ENCODE measurements at places on chromosomes 11 and 22. TPM values are rescaled to one million over a fixed set of nuclear protein-coding genes. Genes with fewer than 3 reads are reported as not detected.
A peak's percentile ranks its signal among the peaks of the same experiment; 100 is the strongest.

The CDHR5 gene
- total RNA-seq, result not detected

The PDHX gene
- 41.0 TPM for total RNA-seq

GRCh38 chr22:47297261-47298016 lies 535.0 kb downstream of the TBC1D22A start:
- DNase-seq, result no peak

The NPTXR gene
- 0.12 TPM for total RNA-seq

The LRP4 gene
- 0.98 TPM for total RNA-seq

The MS4A8 gene
- not detected for total RNA-seq

The KLHDC7B gene
- not detected for total RNA-seq

DNA sequence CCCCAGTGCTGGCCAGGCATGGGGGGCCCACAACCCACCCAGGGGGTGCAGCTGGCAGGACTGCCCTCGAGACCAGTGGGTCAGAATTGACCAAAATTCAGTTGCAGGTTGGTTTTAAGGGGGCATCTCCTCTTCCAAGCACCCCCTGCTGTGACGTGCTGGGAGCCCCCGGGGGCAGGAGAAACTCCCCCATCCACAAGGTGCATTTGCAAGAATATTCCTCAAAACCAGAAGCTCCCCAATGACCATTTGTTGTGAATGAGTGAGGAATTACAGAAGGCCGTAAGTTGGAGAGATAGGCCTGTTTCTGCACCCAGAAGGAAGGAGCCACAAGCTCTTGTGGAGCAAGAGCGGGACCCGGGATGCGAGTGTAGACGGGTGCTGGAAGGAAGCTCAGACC lies 414.5 kb downstream of the BRD1 start:
- no peak for DNase-seq

DNA sequence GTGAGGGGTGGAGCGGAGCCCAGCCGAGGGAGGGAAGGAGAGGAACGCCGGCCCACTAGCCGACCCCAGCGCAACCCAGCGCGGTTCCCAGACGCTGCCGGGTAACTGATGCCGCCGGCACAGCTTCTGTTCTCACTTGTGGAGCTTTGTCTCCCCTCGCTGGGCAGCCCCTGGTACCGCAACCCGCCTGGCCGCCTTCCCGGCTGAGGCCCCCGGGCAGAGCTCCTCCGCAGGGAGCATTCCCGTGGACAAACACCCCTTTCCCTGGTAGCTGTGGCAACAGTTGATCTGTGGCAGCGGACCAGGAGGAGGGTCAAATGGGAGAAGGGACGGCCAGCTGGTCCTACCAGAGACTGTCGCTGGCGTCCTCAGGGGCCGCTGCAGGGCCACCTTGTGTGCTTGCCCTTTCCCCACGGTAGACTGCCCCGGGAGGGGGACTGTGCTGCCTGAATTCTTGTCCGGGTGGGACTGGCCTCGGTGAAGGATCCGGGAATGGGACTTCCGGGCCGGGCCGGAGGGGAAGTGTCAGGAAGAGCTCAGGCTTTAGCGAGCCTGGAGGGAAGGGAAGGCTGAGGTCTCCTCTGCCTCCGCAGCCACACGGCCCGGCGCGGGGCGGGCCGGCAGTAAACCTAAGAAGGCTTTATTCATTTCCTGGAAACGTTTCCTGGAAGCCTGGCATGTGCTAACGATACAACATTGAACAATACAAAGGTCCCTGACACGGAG lies 468.0 kb downstream of the OPCML start:
- DNase-seq, result peak; percentile 63

- DNase-seq, result no peak
Observed at GRCh38 chr22:36008131-36008530, 20.5 kb downstream of the RBFOX2 start.

GRCh38 chr11:128931668-128932067 lies 11.0 kb downstream of the TP53AIP1 start:
- DNase-seq, result peak; percentile 39

DNA sequence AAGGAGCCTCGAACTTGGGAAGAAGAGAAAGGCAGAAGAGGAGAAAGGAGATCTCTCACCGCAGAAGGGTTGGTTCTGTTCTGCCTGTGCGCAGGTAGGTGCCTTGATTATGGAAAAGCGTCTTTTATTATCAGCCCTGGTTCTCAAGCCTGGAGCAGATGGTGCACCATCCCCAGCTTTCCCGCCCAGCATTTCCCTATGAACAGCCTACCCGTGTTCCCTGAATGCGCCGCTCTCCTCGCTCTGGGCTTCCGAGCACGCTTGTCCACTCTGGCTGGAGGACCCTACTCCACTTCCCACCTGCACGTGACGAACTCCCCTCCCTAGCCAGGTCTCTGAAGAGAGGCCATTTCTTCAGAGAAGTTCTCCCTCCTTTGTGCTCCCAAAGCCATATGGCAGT lies 15.2 kb downstream of the IGSF9B start:
- no peak for DNase-seq

DNA sequence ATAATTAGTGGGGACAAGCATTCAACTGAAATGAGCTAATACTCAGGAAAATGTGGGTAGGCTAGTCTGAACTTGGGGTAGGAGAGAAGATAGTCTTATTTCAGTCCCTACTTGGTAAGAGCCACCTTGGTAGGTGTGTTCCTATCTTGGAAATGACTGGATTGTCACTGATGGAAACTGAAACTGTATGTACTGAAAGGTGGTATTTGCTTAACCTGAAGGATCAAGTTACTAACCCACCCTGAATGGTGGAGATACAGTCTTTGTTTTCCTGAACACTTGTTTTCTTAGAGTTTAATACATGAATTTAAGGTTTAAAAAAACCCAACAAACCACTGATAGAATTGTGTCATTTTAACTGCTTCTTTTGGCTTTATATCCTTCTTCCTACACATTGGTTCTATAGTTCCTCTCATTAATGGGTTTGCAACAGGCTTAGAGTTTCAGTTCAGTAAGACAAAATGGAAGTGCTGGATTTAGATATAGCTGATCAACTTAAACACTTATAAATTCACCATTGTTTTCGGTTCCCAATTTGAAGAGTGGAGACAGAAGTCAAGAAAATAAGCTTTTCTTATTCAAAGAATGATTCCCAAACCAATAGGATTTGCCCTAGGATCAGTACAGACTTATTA lies 4.2 kb downstream of the FAR1 start:
- DNase-seq, result no peak

DNA sequence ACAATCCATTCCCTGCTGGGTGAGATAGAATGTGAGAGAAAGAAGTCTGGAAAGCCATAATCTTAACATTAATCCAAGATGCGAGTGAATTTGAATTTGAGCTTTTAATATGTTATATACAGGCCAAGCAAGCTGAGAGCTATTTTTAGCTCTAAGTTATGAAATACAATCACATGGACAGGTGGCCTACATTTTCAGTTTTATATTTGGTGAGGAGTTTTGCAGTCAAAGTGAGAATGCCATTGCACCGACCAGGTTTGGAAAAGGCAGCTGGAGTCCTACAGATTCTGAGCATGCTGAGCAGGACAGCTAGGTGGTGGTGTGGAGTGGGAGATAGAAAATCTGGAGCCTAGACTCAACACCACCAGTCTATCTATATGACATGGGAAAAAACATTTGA lies 12.0 kb downstream of the OR5B21 start:
- no peak for DNase-seq

DNA sequence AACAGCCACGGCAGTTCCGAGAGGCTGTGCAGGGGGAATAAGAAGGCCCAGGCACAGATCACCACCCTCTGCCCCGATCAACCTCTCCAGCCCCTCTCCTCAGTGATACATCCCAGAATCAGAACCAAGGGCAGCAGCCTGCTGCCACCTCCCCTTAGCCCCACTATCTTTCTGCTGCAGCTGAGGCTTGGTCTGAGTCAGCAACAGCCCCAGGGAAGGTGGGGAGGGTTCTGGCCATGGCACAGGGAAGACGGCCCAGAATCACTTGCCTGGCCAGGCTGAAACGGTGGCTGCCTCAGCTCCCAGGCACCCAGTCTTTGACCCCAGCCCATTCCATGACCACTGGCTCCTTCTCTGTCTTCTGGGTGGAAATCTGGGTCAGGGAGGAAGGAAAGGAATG lies 2.3 kb downstream of the CHID1 start:
- peak; percentile 50 for DNase-seq

DNA sequence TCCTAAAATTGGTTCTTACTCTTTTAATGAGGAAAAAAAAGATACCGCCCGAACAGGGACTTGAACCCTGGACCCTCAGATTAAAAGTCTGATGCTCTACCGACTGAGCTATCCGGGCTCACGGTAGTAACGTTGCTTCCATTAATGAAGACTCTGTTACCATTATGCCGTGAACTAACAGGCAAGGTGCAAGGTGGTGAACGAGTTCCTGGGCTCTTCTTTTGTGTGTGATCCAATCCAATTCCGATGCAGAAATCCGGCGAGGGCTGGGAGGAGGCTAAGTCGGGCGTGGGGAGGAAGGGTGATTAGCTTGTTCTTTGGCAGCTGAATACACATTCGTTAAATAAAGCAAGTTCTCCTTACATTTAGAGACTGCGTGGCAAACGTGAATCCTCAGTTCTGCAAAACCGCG lies 49.0 kb downstream of the OR4D9 start:
- DNase-seq, result peak; percentile 68

GRCh38 chr22:19972652-19973550 lies 31.3 kb upstream of the TXNRD2 start:
- no peak for DNase-seq

The PLAAT5 gene
- not detected for total RNA-seq

The OR52H1 gene
- total RNA-seq, result not detected

The TTC28 gene
- 1.2 TPM for total RNA-seq

The ADAMTS8 gene
- not detected for total RNA-seq

The GGTLC3 gene
- total RNA-seq, result not detected

DNA sequence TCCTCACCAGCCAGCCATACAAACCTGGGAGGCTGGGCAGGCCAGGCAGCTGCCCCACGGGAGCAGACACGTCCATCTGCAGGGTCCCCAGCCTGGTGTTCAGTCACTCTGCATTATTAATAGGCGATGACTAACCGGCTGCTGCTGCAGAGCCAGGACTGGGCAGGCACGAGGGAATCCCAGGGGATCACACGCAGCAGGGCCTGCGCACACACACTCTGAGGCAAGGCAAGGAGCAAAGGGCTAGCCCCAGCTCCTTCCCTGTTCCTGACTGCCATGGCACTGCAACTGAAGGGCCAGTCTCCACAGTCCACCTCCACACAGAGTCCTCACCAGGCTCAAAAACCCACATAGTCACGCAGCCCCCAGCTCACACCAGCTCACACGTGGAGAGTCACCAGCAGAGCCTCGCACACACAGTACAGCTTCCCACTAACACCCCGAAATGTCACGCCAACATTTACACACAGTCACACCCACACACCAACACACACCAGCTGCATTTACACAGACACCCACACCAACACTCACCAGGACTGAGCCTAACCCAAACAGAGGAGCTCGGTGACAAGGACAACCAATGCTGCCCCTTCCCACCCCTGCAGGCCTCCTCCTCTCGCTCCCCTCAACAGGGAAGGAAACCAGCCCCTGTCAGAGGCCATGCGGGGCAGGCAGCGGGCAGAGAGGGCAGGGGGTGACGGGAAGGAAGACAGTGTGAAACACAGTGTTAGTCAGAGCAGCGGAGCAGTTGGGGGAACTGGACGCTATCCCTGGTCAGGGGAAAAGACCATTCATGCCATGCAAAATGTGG lies 47.3 kb downstream of the NRXN2 start:
- peak; percentile 82 for DNase-seq

GRCh38 chr22:46086577-46087335 lies 63.6 kb upstream of the PPARA start:
- DNase-seq, result no peak

GRCh38 chr11:34053161-34053686 lies 1.7 kb downstream of the CAPRIN1 start:
- peak; percentile 75 for DNase-seq

- no peak for DNase-seq
Observed at GRCh38 chr11:107566569-107566968, 1.0 kb upstream of the ALKBH8 start.

The MMP8 gene
- total RNA-seq, result 3.3 TPM

The BTG4 gene
- not detected for total RNA-seq

The FXYD6 gene
- total RNA-seq, result 0.78 TPM

The VSIG2 gene
- total RNA-seq, result not detected

The LDLRAD3 gene
- total RNA-seq, result 3.8 TPM

- DNase-seq, result no peak
Observed at GRCh38 chr11:105670811-105671210, 60.9 kb downstream of the GRIA4 start.

DNA sequence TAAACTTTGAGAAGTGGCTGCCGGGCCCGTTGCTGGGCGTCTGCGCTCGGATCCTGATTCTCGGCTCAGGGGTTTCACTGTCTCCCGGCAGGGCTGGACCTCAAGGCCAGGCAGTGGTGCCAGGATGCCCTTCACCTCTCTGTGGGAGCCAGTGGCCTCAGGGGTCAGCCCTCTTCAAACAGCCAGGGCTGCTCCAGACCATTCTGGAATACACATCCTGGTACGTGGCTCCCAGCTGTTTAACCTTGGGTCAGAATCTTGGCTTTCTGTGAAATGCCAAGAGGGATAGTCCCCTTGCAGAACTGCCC lies 70.5 kb downstream of the MPPED1 start:
- DNase-seq, result no peak

GRCh38 chr11:76236092-76236999 lies 30.0 kb upstream of the WNT11 start:
- DNase-seq, result peak; percentile 61

DNA sequence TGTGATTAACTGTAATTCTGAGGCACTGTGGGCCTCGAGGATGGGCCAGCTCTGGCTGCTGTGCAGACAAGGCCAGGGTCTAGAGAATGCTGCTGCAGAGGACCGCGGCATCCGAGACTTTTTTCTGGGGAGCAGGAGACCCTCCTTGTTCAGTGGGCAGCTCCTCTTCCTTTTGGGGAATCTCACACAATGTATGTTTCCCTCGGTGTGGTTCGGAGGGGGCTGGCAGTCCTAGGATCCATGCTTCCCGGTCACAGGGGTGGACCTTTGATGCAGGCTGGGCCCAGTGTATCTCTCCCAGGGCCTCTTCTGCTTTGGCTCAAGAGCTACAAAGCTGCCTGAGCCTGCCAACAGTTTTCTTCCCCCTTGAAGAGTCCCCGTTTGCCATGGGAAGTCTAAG lies 31.5 kb downstream of the MYEOV start:
- DNase-seq, result no peak

The KRTAP5-5 gene
- not detected for total RNA-seq

The CD6 gene
- total RNA-seq, result not detected

GRCh38 chr11:2367266-2368160 lies 9.6 kb upstream of the CD81 start:
- no peak for DNase-seq

DNA sequence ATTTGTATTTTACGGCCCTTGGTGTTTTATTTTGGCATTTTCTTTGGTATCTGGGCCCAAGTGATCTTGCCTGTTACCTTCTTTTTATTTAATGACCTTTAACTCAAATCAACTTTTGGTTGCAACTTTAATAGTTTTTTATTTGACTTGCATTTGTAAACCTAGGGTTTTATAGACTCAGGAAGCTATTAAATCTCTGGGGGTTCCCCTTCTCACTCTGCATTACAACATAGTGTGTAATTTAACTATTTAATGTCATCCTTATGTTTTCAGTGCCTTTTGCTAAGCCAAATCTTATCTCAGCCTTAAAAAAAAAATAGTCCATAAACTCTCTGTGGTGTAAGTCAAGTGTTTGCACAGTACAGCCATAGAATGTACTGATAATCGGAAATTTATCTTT lies 3.4 kb downstream of the FJX1 start:
- no peak for DNase-seq

All from RPMI7951 (cell line).